ENCODE measurements at places on chromosomes 11 and 22. TPM values are rescaled to one million over a fixed set of nuclear protein-coding genes. Genes with fewer than 3 reads are reported as not detected.

GRCh38 chr11:102457865-102458264 lies 5.3 kb upstream of the TMEM123 start:
- no peaks in the 10 kb centered on the region for H3K27me3 ChIP-seq
- no peak overlapping the region for H3K27ac ChIP-seq
- no peaks in the 10 kb centered on the region for H3K36me3 ChIP-seq
- DNase-seq: no peak
- H3K4me1 ChIP-seq: peaks cover 31% of the 10 kb centered on the region

DNA sequence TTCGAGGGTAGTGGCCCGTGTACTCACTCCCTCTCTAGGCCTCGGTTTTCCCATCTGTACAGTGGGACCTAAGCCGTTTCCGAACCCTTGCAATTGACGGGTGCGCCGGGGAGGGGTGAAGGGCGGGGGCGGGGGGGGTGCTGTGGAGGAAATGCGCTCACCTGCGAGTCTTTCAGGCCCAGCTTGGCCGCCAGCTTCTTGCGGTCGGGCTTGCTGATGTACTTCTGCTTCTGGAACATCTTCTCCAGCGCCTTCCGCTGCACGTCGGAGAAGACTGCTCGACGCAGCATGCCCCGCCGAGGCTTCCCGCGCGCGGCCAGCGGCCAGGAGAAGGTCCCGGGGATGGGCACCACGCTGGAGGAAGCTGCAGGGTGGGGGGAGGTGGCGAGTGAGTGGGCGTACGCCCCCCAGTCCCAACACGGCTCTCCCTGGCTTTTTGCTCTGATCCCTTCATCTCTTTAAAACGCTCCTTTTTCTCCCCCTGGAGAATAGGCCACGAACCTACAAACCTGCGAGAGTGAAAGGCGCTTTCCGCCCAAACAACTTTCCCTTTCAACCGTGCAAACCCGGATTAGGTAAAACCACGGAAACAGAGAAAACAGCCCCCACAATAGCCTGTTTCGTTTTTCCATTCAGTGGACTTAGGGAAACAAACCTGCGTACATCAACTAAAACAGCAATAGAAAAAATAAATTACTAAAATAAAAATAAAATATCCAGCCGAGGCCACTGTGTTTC lies 3.2 kb downstream of the DBX1 start:
- H3K36me3 ChIP-seq: no peaks in the 10 kb centered on the region
- no peak for DNase-seq
- no peak overlapping the region for H3K4me3 ChIP-seq
- H3K27me3 ChIP-seq: no peaks in the 10 kb centered on the region
- H3K27ac ChIP-seq: no peak overlapping the region
- peaks cover 17% of the 10 kb centered on the region for H3K4me1 ChIP-seq

DNA sequence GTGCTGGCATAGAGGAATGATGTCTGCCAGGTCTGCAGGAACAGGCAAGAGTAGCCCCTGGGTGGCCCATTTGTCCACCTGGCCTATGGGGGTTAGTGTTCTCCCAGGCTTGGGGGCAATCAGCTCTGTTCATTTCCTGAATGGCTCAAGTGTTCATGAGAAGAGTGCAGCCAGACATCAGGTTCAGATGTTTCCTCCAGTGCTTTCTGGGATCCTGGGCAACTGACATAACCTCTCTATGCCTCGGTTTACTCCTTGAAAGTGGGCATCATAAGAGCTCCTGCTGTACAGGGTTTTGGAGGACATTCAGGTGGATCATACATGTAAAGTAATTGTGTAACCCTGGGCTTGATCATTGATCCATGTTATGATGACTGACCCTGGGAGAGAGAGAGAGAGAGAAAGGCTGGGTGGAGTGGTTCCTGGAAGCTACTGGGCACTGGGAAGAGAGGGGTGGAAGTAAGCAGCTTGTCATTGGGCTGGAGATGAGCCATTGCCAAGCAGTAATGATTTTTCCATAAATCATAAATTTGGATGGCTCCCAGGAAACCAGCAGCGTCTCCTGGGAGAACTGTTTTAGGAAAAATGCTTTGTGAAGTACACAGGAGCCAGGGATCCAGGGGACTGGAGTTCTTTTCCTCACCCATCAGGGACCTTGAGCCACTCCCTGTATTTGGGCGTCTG lies 30.2 kb upstream of the ACCSL start:
- no peaks in the 10 kb centered on the region for H3K27me3 ChIP-seq
- H3K4me1 ChIP-seq: no peaks in the 10 kb centered on the region
- H3K4me3 ChIP-seq: no peak overlapping the region

DNA sequence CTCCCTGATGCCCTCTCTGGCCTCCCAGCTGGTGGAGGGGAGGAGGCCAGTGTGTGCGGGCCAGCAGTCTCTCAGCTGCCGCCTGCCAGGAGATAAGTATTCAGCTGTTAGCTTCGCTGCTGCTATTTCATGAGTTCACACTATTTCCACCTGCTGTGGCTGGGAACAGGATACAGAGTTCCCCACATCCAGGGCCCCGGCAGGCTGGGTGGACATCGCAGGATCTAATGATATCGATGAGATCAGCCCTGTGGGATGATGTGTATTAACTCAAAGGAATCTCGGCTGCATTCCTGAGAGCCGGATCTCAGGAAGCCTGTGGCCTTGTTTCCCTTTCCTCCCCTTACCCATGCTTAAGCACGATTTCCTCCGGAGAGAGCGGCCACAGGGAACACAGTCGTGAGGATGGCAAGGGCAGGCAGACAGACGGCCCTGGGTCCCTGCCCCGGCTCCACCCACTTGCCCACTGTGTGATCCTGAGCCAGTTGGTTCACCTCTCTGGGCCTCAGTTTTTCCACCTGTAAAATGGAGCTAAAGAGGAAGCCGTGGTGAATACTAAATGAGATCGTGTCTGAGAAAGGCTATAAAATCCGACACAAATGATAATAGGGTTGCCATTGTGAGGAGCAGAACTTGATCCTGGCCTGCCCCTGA lies 6.5 kb upstream of the PVALB start:
- peaks cover 10% of the 10 kb centered on the region for H3K27me3 ChIP-seq
- no peak overlapping the region for H3K4me3 ChIP-seq
- DNase-seq: no peak
- no peak overlapping the region for H3K27ac ChIP-seq
- H3K36me3 ChIP-seq: no peaks in the 10 kb centered on the region
- H3K4me1 ChIP-seq: no peaks in the 10 kb centered on the region

DNA sequence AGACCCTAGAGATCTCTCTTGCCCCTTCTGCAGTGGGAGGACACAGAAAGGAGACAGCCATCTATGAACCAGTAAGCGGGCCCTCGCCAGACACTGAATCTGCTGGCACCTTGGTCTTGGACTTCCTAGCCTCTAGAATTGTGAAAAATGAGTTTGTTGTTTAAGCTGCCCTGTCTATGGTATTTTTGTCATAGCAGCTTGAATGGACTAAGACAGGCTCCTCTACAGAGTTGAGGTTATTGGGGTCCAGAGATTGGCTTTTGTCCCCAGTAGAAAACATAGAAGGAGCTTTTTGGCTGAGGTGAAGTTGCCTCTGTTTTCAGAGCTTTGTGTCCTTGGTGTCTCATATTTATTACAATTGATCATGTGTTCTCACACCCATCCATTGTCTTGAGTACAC lies 77.2 kb downstream of the STIM1 start:
- H3K4me3 ChIP-seq: no peak overlapping the region
- H3K4me1 ChIP-seq: peaks cover 27% of the 10 kb centered on the region
- no peak overlapping the region for H3K27ac ChIP-seq
- H3K27me3 ChIP-seq: no peaks in the 10 kb centered on the region
- no peaks in the 10 kb centered on the region for H3K36me3 ChIP-seq

DNA sequence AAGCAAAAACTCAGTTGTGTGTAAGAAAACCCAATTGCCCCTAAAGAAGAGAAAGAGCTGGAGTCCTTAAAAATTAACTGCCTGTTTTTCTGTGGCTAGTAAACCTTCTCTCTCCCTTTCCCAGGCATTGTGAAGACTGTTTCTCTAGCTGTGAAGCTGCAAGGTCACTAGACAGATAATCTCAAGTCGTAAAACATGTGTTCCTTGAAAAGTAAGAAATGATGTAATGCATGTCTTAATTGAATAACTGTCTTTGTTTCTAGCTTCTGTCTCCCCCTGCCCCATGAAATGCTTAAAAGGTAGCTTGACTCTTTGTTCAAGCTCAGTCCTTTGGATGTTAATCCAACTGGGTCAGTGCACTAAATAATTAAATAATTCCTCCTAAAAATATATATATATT lies 29.5 kb upstream of the FAM181B start:
- no peak for DNase-seq
- H3K27ac ChIP-seq: no peak overlapping the region
- H3K36me3 ChIP-seq: no peaks in the 10 kb centered on the region
- H3K4me1 ChIP-seq: peaks cover 5% of the 10 kb centered on the region

DNA sequence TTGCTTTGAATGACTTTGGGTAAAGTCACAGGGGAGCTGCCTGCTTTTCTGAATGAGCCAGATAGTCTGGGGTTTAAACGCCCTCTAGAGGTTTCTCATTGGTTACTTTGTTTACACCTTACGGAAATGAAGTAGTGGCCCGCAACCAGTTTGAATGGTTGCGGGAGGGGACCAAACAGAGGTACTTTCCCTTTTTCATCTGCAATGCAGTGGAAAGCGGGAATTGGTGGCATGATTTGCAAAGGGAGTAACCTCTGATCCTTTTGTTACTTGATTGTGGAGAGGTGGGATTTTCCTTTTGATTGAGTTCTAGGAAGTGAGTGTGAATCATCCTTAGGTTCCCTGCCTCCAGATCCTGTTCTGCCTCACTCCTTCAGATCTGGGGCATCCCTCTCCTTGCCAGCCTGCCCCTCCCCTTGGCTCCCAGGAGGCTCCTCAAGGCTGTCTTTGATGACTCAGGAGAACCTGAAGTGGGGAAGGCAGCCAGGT lies 15.9 kb upstream of the GLYATL1 start:
- H3K4me1 ChIP-seq: peaks cover 27% of the 10 kb centered on the region
- no peaks in the 10 kb centered on the region for H3K36me3 ChIP-seq
- no peaks in the 10 kb centered on the region for H3K27me3 ChIP-seq
- DNase-seq: no peak
- H3K4me3 ChIP-seq: no peak overlapping the region
- H3K27ac ChIP-seq: no peak overlapping the region

- H3K4me3 ChIP-seq: no peak overlapping the region
- H3K4me1 ChIP-seq: no peaks in the 10 kb centered on the region
- H3K27ac ChIP-seq: no peak overlapping the region
- DNase-seq: no peak
These were observed 622.1 kb downstream of the OPCML start for GRCh38 chr11:132910011-132910760.

DNA sequence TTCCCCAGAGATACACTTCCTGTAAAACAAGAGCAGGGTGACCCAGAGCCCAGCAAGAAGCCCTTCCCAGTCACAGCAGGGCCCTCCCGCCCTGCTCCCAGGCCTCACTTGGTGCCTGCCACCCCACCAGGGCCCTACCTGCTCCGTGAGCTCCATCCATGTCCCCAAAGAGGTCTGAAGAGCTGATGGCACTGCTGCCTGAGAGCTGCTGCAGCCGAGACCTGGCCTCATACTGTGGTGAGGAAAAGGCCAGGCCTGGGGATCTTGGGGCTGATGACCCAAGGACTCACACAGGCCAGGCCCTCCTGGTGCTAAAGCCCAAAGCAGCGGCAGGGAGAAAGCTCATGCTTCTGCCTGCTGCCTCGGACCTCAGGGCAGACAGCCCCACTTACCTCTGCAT lies 10.3 kb downstream of the ARFGAP2 start:
- H3K4me1 ChIP-seq: no peaks in the 10 kb centered on the region
- DNase-seq: no peak
- H3K36me3 ChIP-seq: peaks cover 47% of the 10 kb centered on the region

DNA sequence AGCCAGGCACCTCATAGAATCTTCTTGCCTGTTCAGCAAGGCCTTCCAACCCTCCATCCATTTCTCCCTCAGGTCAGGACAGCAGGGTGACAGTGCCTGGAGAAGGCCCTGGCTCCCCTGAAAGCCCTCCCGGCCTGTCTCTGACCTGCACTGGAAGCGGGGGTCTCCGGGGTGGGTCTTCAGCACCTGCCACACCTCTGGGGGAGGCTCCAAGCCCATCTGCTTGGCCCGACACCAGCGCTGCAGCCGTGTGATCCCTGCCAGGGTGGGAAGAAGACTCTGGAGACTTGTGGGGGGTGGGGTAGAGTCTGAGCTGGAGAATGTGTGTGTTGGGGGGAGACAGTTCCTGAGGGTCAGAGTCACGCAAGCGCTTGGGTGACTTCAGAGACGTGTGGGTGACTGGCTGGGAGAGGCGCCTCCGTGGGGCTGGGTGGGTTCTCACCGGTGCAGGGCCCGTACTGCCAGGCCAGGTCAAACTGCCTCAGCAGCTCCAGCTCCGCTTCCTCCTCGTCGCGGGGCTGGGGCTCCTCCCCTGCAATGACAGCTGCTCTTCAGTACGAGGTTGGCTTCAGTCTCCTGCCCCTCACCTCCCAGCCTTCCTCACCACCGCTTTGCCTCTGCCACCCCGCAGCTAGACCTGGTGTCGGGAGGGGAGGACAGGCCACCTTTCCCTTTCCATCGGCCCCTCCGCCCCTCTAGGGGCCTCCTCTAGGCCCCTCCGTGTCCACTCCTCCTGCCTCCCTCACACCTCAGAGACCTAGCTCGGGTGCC lies 615 bp downstream of the POLD4 start:
- peak overlapping the region; percentile 98 for H3K27ac ChIP-seq
- H3K4me3 ChIP-seq: peak overlapping the region; percentile 37
- H3K36me3 ChIP-seq: no peaks in the 10 kb centered on the region
- no peaks in the 10 kb centered on the region for H3K27me3 ChIP-seq

DNA sequence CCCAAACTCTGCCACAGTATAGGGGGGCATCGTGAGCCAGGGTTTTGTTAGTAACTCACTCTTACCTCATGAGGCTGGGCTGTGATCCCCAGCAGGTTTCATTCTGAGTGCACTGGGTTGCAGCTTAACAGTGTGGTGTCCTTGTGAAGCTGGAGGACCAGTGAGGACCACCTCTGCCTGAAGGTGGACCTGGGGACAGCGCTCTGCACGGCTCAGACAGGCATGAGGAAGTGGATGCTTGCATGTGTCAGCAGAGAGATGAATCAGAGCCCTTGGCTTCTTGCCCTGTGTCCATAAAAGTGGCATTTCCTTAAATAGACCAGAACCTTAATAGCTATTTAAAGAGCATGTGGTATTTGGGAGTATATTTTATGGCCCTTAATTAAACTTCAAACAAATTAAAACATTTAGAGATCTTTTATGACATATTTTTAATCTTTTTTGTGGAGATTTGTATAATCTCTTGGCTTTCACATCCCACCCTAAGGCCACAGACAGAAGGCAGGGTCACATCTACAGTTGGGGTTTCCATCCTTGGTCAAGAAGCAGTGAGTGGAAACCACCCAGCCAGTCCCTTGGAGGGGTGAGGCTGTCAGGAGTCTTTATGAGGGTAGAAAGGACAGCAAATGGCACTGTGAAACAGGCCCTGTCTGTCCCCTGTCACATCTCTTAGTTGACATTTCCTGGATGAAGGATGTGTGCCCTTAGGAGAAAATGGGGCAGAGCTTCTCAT lies 24.8 kb upstream of the ADORA2A start:
- no peaks in the 10 kb centered on the region for H3K27me3 ChIP-seq
- no peaks in the 10 kb centered on the region for H3K36me3 ChIP-seq
- peaks cover 15% of the 10 kb centered on the region for H3K4me1 ChIP-seq
- DNase-seq: peak; percentile 79
- no peak overlapping the region for H3K4me3 ChIP-seq

GRCh38 chr11:134586726-134587125 lies 174.7 kb upstream of the B3GAT1 start:
- H3K4me1 ChIP-seq: no peaks in the 10 kb centered on the region
- H3K27me3 ChIP-seq: peaks cover 4% of the 10 kb centered on the region
- no peaks in the 10 kb centered on the region for H3K36me3 ChIP-seq
- H3K27ac ChIP-seq: no peak overlapping the region
- no peak overlapping the region for H3K4me3 ChIP-seq

Gene B3GAT1
- not detected for total RNA-seq

Gene RASSF10
- not detected for total RNA-seq

Gene BRSK2
- total RNA-seq: 113 TPM
